ENCODE measurements at places on chromosomes 4 and X. TPM values are rescaled to one million over a fixed set of nuclear protein-coding genes. Genes with fewer than 3 reads are reported as not detected.
A peak's percentile ranks its signal among the peaks of the same experiment; 100 is the strongest.

The GAB1 gene
- total RNA-seq = 36.4 TPM

DNA sequence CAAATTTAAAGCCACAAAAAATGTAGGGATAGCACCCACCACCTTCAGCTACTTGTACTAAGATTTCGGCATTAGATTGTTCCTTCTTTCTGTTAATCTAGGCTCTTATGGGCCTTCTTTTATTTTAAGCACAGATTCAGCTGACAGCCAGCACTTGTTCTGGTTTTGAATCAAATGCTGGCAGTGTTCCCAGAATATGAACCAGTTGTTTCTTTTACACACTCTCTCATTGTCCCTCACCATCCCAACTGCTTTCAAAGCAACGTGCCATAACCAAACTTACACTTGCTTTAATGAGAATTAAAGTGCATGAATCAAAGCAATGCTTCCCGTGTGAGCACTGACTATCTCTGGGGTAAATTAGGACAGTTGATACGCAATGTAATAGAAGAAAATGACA lies 744.5 kb upstream of the FAM241A start:
- no peak for DNase-seq

- no peak for DNase-seq
Measured at GRCh38 chr4:98232202-98232601, 29.0 kb upstream of the RAP1GDS1 start.

GRCh38 chr4:43353552-43353951 lies 461.0 kb downstream of the GRXCR1 start:
- DNase-seq = no peak

- no peak for DNase-seq
Measured at GRCh38 chr4:139889264-139889663, 223.6 kb downstream of the MGST2 start.

- peak; percentile 92 for DNase-seq
Measured at GRCh38 chrX:44873415-44874276, 658 bp downstream of the KDM6A start.
